SW480 (cell line): ENCODE measurements at places on chromosomes 2 and 18.
A peak's percentile ranks its signal among the peaks of the same experiment; 100 is the strongest.

- peak; percentile 82 for DNase-seq
These were observed 1280.5 kb upstream of the ZEB2 start for GRCh38 chr2:145800151-145801091.

DNA sequence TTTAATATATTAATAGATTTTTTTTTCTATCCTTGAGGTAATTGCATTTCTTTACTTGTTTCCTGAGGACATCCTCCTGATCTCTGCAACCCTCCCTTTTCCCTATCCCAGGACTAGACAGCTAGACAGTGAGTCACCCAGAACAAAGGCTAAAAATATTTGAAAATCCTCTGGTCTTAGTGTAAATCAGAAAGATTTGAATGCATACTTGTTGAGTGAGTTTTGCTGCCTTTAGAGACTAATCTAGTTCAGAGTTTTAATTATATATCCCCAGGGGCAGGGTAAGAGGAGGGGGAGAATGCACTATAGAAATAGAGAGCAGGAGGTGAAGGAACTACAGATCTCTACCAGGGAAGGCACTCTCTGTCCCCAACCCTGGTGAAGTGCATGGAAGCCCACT, 202.3 kb upstream of the TCF4 start:
- DNase-seq = no peak

- no peak for DNase-seq
These were observed 135.8 kb downstream of the SH3RF3 start for GRCh38 chr2:109264595-109265328.

- no peak for DNase-seq
These were observed 172.2 kb upstream of the MYO3B start for GRCh38 chr2:170005702-170006101.

DNA sequence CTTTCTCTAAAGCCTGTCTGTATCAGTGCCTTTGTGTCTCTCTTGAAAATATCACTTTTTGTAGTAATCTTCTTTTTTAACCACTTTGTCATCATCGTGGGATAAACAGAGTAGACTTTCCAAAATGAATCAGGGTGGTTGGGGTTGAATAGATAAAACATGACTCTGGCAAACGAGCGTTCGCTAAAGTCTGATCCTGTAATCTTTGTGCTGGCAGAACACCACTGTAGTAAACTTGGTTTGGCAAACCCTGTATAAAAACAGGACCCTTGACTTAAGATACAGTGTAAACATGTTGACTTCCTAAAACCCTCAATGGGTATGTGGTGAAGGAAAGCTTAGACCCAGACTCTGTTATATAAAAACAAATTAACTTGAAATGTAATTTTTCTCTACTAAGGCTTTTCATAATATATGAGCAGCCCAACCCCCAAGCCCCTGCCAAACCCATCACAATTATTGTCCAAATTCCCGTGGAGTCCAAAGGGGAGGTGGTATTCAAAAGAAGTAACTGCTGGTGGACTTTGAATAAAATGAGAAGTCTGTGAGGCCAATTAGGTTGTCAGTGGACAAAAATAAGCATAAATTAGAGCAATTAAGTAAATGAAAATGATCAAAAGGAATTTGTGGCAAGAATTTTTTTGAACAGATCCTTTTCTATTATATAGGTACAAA, 52.2 kb downstream of the COLEC12 start:
- no peak for DNase-seq

DNA sequence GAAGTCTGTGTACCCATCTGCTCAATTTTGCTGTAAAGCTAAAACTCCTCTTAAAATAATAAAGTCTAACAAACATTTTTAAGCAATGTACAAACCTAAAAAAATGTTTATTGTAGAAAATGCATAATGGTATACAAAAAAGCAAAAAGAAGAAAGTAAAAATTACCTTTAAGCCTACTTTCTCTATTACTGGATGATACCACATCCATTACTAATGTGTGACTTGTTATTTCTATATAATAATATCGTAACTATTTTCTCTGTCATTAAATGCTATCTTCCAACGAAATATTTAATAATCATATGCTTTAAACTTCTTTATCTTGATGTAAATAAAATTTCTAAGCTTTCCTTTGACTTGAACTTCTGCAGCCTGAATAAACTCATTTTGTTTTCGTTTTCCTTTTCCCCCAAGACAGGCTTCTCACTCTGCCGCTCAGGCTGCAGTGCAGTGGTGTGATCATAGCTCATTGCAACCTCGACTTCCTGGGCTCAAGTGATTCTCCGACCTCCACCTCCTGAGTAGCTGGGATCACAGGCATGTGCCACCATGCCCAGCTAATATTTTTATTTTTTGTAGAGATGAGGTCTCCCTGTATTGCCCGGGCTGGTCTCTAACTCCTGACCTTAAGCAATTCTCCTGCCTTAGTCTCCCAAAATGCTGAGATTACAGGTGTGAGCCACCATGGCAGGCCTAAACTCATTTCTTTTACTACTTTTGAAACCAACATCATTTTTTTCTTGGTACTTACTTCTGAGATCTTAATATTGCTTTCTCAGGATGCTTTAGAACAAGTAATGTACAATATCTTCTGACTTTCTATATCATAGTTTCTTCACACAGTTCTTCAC, 18.1 kb upstream of the DNAH7 start:
- DNase-seq = no peak

- no peak for DNase-seq
These were observed 21.8 kb downstream of the ATAD2B start for GRCh38 chr2:23905155-23905554.

DNA sequence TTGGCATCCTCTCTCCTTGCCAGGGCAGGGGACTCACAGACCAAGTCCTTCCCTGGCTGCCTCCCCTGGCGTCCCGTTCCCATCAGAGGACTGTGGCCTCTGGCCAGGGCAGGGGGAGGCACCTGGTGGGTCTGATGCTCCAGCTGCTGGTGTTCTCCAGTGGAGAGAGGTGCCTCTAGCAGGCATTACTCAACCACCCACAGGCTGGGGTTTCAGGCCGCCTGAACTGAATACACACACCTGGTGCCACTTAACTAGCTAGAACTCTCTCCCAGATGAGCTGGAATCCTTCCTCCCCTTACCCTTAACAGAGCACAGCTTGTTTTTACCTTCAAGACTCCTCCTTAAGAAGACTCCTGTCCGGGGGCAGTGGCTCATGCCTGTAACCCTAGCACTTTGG, 37.7 kb upstream of the CNGA3 start:
- no peak for DNase-seq

DNA sequence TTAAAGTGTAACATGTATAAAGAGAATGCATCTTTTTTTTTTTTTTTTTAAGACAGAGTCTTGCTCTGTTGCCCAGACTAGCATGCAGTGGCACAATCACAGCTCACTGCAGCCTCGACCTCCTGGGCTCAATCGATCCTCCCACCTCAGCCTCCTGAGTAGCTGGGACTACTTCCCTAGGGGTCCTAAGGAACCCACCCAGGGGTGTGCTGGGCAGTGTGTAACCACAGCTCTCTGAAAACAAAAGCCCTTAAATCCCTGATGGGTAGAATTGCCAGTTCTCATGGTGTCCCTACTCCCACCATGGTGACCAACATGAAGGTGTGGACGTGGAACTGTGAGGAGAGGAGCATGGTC, 105.6 kb upstream of the ST3GAL5 start:
- DNase-seq = no peak

DNA sequence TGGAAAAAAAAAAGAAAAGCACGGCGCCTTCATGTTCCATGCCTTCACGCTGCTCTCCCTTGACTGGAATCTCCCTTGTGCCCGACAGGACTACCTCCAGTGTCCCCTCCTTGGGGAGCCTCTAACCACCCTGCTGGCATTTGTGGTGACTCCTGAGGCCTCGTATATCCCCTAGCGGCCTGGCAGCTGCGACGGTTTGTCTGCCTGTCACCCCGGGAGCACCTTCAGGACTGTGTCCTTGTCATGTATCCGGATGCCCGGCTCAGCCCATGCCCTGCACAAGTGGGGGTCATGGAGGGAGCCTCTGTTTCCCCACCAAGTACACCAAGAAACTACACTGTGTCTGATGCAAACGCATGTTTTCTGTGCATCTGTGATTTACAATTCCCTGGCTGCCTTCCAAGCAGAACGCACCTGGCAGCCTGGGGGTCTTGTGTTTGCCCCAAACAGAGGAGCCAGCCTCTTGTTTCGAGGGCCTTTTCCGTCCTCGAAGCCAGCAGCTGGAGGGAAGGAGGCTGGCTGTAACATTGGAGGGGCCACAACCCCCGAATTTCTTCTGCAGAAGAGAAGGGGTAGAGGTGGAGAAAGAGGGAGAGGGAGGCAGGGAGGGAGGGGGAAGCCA, 18.9 kb downstream of the TWIST2 start:
- no peak for DNase-seq

DNA sequence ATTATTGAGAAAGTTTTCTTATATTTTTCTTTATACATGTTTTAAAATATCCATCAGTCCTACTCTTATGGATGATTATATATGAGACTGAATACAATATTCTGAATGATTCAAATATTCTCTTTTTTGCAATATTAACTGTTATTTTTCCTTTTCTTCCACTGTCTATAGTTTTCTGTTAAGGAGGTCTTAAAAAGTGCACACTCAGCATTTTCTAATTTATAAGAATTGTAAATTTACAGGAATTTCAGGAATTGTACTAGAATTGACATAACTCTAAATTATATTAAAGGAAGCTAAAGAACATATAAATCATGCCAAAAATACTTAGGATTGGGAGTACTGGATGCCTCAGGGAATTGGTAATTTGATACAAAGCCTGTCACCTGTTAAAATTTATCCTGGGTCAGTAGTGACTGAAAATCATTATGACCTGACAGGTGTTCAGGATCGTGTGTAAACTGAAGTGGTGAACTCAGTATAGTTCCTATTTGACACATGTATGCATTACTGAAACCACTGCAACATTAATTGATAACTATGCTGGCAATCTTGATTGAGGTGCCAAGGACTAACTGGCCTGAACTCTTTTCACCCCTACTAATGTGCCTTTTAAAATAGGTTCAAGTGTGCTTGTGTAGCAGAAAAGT, 30.4 kb downstream of the MSTN start:
- DNase-seq = no peak

GRCh38 chr2:15594291-15595256, 2.9 kb downstream of the DDX1 start:
- DNase-seq = no peak

DNA sequence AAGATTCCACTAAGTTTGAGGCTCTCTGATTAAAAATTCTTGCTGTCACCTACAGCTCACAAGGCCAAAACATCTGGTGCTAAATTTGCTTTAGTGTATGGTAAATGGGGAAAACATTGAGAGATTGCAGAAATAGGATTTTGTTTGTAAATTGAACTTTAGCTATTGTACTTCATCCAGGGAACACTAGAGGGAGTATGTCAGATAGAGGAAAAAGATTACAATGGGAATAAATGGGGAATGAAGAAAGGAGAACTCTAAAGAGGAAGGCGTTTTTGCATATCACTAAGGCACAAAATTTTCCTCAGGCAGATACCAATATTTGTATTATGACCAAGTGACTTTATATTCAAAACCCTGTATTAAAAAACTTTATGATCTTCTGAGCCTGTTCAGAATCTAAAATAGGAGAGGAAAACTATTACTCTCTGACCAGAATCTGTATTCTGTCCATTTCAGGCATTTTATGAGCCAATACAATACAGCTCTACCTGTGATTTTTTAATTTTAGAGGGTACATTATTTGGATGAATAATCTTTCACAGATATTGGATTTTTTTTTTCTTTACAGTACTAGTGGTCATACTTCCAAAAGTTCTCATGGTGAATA, 52.3 kb upstream of the ITGB6 start:
- peak; percentile 48 for DNase-seq

- no peak for DNase-seq
These were observed 4.7 kb downstream of the GLI2 start for GRCh38 chr2:120740375-120740764.

- DNase-seq = no peak
These were observed 98.7 kb upstream of the LPIN2 start for GRCh38 chr18:3111523-3112240.

DNA sequence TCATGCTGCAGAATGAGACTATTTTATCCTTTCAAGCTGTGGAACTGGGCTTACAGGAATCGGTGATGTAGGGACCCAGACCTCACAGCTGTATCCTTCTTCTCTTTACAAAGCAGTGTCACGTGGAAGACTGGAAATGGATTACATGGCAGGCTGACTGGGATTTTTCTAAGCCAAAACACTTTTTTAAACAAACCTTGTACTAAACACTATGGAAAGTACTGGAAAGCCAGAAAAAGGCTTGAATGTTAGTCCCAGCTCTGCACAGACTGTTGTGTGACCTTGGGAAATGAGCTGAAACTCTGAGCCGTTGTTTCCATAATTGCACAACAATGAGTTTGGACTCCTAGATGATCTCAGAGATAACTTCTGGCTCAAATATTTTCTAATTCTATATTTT, 7.6 kb upstream of the ADAM23 start:
- no peak for DNase-seq

- DNase-seq = no peak
These were observed 181.3 kb downstream of the IKZF2 start for GRCh38 chr2:212970132-212970531.

- no peak for DNase-seq
These were observed 107.2 kb upstream of the CDH2 start for GRCh38 chr18:28284132-28284531.

GRCh38 chr2:144583741-144584453, 64.0 kb upstream of the ZEB2 start:
- no peak for DNase-seq

GRCh38 chr2:62568983-62569837, 63.2 kb upstream of the TMEM17 start:
- peak; percentile 59 for DNase-seq

GRCh38 chr2:221451862-221452788, 120.0 kb downstream of the EPHA4 start:
- DNase-seq = no peak
